ENCODE measurements at places on chromosomes 4 and X.

DNA sequence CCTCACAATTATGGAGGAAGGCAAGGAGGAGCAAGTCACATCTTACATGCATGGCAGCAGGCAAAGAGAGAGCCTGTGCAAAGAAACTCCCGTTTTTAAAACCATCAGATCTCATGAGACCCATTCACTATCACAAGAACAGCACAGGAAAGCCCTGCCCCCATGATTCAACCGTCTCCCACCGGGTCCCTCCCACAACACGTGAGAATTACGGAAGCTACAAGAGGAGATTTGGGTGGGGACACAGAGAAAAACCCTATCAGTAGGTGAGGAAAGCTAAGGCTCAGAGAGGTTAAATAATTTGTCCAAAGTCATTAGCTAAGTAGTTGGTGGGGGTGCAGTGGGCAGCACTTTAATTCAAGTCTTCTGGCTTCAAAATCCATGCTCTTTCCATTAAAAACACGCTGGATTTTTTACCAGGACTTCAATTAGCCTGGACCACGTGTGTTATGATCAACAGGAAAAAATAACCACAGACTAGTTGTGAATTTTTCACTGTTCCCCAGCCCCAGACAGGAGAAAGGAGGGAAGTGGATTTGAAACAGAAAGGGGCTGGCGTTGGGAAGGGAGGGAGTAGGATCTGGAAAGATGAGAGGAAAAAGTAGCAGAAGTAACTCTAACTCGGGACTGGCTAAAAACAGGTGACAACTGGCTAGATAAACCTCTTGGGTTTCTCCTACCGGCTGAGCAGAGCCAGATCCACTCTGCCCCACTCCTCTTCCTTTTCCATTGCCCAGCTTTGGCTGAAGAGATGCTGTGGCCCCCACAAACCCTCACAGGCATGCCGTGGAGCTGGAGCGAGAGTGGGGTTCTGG lies 986 bp downstream of the MTMR8 start:
- no peak for DNase-seq

DNA sequence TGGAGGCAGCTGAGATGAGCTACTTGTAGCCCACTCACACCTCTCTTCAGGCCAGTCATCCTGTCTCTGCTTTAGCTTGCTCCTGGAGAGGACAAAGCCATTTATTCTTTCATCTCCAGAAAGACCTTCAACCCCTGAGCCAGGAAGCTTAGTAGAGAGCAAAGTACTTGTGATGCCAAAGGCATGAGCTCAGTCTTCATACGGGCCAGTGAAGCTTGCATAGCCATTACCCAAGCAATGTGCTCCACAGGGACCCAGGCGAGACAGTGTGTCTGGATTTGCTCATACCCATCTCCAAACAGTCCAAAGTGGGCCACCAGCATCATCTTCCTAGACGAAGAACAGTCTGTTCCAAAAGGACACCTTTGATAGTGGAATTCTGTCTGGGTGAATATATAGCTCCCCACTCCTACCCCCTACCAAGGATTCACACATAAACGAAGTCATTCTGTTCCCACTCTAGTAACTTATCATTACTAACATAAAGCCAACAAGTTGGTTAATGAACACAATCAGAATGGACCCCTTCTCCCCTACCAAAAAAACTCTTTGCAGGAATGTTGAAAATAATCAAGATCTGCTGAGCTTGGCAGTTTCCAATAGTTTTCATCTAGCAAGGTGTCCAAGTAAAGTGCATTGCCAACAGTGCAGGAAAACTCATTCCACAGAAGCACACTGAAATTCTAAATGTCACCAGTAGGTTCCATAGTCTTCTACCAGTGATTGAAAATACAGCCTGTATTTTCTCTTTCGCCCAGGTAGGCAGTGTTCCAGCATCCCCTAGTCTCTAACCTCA lies 6.7 kb downstream of the TNMD start:
- no peak for DNase-seq

DNA sequence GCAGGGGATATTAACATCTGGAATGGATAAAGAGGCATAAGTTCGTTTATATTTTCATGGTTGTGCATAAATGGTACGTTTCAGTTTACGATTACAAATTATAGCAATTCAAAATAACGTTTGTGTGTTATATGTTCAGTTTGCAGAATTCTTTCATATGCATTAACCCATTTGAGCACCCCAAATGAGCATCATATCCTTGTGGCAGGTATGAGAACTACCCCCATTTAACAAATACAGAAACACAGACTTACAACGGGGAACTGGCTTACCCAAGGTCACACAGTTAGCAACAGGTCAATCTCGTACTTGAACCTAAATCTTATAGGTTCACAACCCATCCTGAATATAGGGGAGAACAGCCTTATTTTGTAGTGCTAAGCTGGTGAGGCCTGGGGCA lies 33.1 kb downstream of the EDNRA start:
- DNase-seq: no peak

DNA sequence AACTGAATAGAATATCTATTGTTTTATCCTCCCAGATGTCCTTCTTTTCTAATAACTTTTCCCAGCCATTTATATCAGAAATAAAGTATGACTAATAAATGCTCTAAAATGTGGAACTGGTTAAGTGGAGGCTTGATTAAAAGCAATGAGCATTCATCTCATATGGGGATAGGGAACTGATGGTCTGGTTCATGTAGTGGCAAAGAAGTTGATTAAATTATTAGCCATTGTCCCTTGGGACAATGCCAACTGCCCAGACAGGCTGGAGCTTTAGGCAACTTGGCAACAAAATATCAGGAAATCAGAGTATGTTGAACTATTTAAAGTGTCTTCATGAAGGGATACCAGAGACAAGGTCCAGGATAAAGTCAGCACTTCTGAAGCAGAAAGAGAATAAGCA lies 24.2 kb downstream of the TRO start:
- DNase-seq: no peak

DNA sequence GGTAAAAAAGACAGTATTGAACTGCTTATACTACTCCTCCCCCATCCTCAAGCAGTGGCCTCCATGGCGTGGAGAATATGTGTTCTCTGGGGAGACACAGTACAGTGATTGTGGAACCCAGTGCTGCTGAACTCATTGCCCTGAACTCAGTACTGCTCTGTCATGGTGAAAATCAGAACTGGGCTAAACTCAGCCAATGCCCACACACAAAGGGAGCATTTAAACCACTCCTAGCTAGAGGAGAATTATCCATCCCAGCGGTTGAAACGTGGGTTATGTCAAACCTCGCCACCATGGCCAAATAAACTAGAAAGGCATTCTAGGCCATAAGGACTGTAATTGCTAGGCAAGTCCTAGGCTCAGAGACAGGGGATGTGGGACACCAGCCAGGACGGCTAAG lies 131.8 kb downstream of the SPOCK3 start:
- DNase-seq: no peak

DNA sequence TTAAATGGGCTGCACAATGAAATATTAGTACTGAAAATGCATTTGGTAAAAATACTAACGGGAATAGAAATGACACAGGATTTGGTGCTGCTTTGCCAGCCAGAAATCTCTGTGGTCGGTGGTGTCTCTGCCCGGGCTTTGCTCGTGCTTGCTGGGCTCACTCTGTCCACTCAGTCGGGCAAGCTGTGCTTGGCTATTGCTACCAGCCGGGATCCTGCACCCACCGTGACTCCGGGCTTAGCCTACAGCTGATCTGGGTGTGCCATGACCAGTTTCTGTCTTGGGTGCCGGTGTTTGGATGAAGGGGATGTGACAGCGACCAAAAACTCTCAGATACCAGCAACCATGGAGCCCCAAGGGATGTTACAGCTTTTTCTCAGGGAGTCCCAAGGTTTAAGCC lies 487.7 kb downstream of the TECRL start:
- DNase-seq: no peak

GRCh38 chrX:40418813-40419195 lies 162.0 kb upstream of the ATP6AP2 start:
- no peak for DNase-seq

- DNase-seq: no peak
These were observed 25.7 kb downstream of the SGMS2 start for GRCh38 chr4:107850438-107850837.

DNA sequence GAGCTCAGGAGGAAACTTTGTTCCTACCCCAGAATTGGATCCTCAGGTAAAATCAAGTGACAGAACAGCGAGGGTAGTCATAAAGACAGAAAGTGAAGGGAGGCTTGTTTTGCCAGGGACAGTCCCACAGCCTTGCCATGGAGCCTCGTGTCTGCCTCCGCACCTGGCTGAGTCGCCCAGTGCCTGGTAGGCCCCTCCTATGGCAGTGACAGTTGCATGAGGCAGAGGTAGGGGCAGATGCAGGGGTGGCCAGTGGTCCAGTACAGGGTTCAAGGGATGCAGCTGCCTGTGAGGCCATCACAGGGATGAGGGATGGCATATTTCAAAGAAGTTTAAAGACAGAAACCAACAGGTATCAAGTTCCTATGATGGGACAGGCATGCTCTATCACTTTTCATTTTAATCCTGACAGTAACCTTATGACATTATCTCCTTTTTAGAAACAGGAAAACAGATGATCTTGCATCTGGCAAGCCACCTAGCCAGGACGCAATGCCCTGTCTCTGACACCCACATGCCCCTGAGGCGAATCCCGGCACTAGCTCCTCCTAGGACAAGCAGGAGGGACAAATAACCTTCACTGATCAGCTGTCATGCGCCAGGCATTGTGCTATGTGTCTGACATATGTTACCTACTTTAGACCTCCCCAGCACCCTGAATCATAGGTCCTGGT lies 127.4 kb upstream of the ENPP6 start:
- DNase-seq: no peak

DNA sequence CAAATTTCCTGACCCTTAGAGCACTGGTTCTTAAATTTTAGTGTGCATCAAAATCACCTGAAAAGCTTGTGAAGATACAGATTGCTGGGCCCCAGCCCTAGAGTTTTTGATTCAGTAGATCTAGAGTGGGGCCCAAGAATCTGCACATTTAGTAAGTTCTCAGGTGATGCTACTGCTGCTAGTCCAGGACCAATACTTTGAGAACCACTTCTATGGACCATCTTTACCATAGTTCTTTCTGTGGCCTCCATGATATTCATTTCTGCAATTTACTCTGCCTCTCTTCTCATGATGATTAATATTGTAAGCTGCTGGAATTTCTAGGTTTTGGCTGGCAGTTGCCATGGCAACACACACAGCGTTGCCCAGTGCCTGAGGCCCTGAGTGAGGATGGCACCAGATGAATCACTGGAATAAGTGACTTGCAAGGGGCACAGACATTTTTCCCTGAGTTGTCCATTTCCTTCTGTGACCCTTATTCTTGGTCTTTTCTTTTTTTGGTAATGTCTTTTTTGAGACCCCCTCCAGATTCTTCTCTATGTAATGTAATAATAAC lies 83.6 kb downstream of the PPP1R2C start:
- no peak for DNase-seq

DNA sequence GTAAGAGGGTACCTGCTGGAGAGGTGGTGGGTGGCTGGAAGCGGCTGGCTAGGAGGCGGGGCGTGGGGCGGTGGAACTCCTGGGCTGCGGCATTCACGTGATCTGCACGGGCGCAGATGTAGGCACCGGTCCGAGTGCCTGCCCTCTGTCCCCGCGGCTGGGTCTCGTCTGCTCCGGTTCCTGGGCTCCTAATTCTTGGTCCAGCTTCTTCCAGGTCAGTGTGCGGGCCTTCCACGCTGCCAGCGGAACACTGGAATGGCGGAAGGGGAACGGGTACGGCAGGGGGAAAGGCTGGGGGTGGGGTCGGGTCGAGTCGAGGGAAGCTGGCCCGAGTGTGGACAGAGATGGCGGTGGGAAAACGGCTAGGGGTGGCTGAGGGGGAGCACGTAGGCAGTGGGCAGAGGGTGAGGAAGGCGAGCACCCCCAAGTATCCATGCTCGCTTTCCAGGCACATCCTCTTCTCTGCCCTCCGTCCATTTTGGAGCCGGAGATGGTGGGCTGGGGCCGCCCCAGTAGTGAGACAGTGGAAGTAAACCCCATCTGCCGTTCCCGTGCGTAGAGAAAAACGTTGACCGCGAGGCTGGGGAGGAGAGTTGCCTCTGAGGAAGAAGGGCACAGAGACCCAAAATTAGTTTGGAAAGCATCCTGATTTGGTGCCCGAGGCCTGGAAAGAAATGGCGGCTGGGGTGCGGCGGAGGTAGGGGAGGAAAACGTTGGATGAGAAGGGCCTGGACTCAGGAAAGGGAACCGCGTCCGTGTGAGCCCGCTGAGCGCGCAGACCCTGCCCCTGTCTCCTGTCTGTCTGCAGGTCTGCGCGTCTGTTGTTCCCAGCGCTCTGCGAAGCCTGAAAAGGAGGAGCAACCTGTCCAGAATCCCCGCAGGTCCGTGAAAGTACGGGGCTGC lies at the start of gene TCEAL4:
TSS of gene TCEAL4 (plus strand) at position 105 of the 903 bp plus-strand sequence. CDS start 1,161 bp downstream, outside the sequence.
- no peak for DNase-seq

GRCh38 chrX:1561164-1561563 lies 24.2 kb upstream of the P2RY8 start:
- no peak for DNase-seq

DNA sequence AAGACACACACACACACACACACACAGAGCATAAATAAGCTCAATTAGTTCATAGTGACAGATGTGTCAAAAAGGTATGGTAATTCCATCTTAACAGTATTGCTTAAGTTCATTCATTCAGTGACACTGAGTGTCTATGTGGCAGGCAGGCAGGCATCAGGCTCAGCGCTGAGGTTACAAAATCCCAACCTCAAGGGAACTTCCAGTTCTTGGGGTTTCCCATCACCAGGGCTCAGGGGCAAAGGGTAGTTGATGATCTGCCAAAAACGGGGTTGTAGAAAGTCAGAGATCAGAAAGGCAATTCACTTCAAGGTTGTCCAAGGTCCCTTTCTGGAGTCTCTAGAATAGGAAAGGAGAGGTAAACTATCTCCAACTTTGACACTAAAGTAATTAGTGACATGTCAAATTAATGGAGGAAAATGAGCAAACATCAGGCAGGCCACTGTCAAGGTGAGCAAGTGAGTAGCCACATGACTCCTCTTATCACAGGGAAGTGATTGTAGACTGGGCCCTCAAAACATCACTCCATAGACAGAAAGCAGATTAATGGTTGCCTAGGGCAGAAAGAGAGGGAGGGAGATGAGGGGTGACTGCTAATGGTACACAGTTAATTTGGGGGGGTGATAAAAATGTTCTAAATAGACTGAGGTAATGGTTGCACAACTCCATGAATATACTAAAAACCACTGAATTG lies 41.8 kb downstream of the GPC4 start:
- DNase-seq: no peak

DNA sequence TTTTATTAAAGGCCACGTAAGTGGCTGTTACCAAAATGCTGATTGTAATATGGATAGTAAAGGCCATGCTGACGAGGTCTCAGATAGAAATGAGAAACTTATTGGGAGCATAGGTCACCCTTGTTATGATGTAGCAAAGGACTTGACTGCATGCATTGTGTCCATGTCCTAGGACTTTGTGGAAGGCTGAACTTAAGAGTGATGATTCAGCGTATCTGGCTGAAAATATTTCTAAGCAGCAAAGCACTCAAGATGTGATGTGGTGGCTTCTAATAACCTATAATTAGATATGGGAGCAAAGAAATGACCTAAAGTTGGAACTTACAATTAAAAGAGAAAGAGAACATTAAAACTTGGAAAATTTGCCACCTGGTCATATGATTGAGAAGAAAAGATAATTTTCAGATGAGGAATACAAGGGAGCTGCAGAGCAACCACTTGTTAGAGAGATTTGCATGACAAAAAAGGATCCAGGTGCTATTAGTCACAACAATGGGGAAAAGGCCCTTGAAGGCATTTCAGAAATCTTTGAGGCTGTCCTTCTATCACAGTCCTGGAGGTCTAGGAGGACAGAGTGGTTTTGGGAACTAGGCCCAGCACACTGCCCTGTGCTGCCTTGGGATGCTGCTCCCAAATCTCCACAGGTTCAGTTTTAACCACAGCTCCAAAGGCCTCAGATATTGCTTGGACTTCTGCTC lies 793.7 kb upstream of the LCORL start:
- no peak for DNase-seq

All from activated T-helper 1 cell treated with anti-CD3 and anti-CD28 coated beads, Interleukin-2, amount 50 U/mL, for 16 hours (primary cell).